ENCODE measurements at places on chromosomes 6 and 20.

- DNase-seq, result no peak
Observed at GRCh38 chr6:67935976-67936477, 699.1 kb upstream of the ADGRB3 start.

DNA sequence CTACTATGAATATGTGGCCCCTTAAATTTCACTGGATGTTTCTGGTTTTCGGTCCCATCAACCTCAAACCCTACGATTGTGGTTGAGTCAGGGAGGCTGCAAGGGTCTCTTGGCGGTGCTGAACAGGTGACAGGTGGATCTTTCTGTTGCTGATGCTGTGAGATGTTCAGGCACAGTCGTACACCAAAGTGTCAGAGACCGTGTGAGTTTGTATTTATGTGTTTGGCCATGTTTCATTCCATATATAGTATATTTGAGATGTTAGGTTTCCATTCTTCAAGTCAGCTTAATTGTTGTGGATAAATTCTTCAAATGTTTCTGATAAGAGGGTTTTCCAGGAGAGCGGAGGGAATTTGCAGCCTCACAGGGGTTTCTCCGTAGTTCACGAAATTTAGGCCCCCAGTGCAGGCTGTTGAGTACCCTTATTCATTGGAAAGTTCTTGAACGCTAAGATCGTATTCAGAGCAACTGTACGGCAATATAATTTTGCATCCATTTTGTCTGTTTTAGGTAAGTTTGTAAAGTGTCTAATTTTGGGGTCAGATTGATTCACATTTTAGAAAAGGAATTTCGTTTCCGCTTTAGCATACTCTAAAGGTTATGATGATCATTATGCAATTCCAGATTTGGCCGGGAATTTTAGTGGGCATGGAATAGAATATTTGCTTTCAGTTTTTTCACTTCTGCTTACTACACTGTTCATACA is 1.2 kb downstream of the TAB2 start:
- DNase-seq, result no peak

DNA sequence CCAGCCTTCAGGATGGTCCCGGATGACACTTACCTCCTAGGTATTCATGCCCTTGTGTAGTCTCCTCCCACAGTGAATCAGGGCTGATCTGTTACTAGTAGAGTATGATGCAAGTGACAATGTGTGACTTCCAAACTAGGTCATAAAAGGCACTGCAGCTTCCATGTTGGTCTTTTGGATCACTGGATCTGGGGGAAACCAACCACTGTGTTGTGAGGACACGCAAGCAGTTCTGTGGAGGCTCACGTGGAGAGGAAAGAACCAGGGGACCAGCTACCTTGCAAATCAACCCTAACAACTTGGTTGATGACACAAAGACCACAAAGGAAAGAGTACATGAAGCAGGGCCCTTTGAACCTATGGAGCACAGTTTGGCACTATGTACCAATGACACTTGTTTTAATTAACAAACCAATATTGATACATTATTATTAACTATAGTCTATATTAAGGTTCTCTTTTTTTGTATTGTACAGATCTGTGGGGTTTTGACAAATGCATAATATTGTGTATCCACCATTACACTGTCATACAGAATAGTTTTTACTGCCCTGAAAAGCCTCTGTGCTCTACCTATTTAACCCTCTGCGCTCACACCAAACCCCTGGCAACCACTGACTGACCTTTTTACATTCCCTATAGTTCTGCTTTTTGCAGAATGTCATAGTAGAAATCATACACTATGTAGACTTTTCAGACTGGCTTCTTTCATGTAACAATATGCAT is 16.3 kb upstream of the SDCBP2 start:
- DNase-seq, result no peak

GRCh38 chr6:33988121-33989015 is 157.5 kb downstream of the GRM4 start:
- DNase-seq, result no peak

GRCh38 chr6:36130667-36131510 is 576 bp downstream of the MAPK13 start:
- peak; percentile 66 for DNase-seq

- no peak for DNase-seq
Observed at GRCh38 chr20:60905919-60906318, 346.1 kb upstream of the CDH4 start.
